Mesendoderm (in vitro differentiated cells): ENCODE measurements at places on chromosomes 12 and 14.

GRCh38 chr12:72368719-72369422, 96.7 kb downstream of the TRHDE start:
- DNase-seq = no peak

- no peak for DNase-seq
These were observed 3.5 kb upstream of the NFE2 start for GRCh38 chr12:54304187-54304810.

DNA sequence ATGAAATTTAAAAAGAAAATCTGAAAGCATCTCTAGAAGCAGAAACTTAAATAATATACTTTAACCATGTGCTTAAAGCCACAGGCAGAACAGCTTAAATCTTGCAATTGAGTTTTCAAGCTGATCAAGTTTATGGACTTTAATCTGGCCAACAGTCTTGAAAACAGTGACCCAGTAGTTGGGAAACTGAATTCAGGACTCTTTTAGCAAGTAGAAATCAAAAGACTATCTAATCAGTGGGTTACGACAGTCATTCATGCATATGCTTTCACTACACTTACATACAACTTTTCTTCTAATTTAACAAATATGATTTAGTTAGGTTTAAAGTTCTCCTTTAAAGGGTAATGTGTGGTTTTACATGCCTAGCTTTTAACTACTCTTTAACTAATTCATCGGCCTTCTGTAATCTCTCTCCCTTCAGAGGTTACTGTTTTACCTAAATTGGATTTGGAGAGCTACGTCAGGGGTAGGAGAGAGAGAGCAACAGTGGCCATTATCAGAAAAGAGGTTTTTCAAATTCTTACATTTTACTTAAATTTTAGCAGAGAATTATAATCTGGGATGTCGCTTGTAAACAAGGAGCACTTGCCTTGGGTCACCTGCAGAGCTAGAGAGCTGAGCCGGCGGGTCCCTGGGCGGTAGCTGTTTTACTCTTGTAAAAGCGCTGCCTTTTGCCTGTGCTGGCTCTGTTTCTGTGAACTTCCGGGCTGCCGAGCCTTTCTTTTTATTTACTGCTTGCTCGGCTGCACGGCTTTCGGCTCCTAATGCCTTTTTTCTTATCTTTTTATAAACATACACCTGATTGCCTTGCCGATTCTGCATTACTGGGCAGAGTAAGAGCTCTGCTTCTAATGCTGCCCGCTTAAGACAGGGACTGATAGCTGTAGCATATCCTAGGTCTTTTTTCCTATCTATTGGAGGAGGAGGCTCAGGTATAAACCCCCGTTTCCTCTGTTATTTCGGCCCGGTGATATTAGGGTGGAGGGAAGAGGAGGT, 17.4 kb upstream of the LYZ start:
- peak; percentile 64 for DNase-seq

- DNase-seq = no peak
These were observed 17.1 kb downstream of the TRMT5 start for GRCh38 chr14:60963761-60964160.

GRCh38 chr14:76186308-76187027, 34.7 kb downstream of the GPATCH2L start:
- DNase-seq = peak; percentile 19

GRCh38 chr14:58563978-58564377, 73.8 kb upstream of the DACT1 start:
- DNase-seq = no peak

DNA sequence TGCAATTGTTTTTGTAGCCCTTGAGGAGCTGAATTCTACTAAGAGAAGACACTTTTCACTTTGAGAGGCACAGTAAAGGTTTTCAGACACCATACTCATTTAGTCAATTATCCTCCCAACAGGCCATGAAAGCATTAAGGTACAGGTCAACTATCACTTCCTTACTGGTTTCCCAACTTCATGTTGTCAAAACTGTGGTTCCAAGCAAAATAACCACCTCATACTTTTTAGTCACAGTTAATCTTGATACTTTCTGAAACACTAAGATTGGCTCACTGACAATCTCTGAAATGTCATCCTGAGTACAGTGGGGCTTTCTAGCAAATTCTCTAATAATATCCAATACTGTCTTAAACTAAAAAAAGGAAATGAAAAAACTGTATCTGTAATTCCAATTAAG, 71.7 kb downstream of the SLC2A13 start:
- no peak for DNase-seq
